ENCODE measurements at places on chromosomes 13 and 19.

GRCh38 chr13:95432141-95432540, 120.4 kb upstream of the CLDN10 start:
- DNase-seq: no peak

DNA sequence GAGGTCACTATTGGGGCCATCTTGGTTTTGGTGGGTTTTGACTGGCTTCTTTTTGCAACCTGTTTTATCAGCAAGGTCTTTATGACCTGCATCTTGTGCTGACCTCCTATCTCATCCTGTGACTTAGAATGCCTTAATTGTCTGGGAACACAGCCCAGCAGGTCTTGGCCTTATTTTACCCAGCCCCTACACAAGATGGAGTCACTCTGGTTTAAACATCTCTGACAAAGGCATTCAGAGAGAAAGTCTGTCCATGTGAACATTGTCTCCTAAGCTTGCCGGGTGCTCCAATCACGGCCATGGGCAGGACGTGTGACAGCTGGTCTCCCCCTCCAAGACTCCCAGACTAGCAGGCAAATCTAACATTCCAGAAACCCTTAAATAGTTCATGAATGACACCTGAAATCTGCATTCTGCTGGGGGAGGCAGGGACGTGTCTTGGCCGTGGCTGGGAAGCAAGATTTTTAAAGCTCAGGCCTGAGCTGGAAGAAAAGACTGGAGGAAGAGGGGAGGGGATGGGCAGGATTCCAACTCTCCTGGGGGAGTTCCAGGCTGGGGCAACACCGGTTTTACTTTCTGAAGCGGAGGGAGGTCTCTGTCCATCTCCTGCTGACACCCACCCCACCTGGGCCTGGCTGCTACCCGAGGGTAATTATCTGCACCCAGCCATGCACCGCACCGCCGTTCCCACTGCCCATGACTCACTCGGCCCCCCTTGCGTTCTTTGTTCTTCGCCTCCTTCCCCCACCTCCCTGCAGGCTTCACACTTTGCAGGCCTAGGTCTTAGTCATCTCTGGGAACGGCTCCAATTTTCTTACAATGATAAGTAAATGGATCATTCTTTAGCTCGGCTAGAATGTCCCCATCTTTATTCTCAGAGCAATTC, 11.6 kb upstream of the OR1M1 start:
- DNase-seq: peak; percentile 89

DNA sequence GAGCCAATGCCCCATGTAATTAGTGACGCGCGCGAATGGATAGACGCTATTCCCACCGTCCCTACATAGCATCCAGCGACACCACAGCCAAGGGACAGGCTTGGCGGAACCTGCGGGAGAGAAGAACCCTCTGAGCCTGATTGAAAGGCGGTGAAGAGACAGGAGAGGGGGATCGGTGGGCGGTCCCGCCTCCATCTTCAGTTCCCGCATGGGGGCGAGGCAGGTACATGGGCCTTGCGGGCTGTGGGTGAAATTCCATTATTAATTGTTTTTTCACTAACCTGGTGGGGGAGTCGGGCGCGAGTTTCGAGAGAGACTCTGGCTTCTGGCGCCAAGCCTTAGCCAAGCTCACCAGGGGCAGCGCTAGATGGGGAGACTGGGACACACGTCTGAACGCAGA, 8.4 kb upstream of the TEX101 start:
- no peak for DNase-seq

GRCh38 chr19:10866495-10866894, 4.9 kb upstream of the CARM1 start:
- no peak for DNase-seq

GRCh38 chr13:42354241-42355091, 82.5 kb downstream of the AKAP11 start:
- DNase-seq: peak; percentile 49

- no peak for DNase-seq
Observed at GRCh38 chr13:40923867-40924266, 95.2 kb downstream of the ELF1 start.

DNA sequence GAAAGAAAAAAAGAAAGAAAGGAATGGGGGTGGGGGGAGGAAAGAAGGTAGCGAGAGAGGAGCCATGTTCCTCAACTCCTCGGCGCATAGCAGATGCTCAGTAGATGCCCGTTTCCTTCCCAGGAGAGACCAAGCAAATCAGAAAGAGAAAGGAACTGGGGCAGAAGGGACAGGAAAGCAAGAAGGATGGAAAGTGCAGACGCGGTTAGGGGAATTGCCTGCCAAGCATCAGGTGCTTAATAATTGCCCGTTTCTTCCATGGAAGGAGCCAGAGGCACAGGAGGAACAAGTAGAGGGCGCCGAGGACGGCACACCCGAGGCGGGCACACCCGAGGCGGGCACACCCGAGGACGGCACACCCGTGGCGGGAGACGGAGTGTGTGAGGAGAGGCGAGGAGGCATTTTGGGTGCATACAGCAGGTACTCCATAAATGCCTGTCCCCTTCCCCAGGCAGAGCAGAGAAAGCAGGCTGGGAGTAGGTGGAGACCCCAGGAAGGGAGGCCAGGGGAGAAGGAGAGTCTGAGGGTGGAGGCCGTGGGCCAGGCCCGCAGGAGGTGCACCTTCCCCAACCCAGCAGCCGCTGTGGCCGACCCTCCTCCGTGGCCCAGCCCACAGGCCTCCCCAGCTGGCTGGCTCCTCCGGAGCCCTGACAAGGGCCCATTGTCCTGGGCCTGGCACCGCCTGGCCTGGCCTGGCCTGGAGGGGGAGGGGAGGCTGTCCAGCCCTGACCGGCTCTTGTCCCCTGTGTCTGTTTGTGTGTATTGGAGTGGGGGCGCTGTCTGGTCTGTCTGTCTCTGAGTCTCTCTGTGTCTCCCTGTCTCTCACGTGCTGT, 14.6 kb downstream of the JOSD2 start:
- DNase-seq: no peak

GRCh38 chr19:51821456-51821855, 26.5 kb downstream of the FPR3 start:
- DNase-seq: no peak

DNA sequence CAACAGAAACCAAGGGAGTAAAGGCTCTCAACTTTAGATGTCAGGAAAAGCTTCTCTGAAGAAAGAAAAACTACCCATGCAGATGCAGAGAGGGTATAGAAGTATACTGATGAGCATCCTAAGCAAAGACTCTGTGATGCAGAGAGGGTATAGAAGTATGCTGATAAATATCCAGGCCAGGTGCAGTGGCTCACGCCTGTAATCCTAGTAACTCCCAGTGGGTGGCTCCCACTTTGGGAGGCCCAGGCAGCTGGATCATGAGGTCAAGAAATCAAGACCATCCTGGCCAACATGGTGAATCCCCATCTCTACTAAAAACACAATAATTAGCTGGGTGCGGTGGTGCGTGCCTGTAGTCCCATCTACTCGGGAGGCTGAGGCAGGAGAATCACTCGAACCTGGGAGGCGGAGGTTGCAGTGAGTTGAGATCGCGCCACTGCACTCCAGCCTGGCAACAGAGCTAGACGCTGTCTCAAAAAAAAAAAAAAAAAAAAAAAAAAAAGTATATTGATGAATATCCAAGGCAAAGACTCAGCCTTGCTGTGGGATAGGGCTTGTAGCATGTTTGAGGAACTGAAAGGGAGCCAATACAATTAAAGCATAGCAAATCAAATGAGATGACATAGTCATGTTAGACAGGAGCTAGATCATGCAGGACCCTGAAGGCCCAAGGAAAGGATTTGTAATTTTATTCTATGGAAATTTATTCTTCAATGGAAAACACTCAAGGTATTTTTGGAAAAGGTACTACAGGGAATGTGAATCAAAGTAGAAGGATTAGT, 14.9 kb downstream of the UBL3 start:
- DNase-seq: no peak

DNA sequence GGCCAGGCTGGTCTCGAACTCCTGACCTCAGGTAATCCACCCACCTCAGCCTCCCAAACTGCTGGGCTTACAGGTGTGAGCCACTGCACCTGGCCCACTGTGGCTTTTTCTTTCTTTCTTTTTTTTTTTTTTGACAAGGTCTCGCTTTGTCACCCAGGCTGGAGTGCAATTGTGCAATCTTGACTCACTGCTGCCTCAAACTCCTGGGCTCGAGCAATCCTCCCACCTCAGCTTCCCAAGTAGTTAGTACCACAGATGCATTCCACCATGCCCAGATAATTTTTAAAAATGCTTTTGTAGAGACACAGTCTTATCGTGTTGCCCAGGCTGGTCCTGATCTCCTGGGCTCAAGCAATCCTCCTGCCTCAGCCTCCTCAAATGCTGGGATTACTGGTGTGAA, 12.1 kb upstream of the FCGBP start:
- no peak for DNase-seq

DNA sequence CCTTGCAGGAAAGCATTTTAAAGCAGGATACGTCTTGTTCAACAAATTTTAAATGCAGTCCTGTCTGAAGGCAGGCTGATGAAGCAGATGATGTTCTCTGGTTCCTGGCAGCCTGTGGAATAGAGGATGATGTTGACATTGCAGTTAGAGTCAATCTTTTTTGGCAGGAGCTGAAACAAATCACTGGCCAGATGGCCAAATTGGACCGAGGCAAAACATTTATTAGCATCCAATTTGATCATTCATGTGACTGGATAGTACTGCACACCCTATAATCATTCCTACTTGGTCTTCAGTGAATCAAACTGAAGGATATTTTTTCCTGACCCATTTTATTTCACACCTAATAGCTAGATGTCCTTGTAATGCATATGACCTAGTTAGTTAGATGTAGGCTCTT, 172.2 kb upstream of the SLC10A2 start:
- DNase-seq: no peak

DNA sequence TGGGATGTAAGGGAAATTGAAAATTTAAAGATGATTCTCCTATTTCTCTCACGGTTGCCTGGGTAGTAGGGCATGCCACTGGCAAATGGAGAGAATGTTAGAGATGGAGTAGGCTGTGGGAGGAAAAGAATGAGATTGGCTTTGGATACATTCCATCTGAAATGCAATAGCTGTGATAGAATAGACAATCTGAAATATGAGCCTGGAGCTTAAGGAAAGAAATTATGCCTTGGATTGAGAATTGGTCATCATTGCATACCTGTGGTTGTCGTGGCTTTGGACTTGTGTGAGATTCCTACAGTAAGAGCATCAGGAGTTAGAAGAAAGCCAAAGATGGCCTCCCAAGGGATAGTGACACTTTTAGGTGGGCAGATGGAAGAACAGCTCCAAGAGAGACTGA, 305.1 kb upstream of the SLC10A2 start:
- DNase-seq: peak; percentile 80

- no peak for DNase-seq
Observed at GRCh38 chr19:57802269-57802668, 12.4 kb downstream of the ZNF552 start.

DNA sequence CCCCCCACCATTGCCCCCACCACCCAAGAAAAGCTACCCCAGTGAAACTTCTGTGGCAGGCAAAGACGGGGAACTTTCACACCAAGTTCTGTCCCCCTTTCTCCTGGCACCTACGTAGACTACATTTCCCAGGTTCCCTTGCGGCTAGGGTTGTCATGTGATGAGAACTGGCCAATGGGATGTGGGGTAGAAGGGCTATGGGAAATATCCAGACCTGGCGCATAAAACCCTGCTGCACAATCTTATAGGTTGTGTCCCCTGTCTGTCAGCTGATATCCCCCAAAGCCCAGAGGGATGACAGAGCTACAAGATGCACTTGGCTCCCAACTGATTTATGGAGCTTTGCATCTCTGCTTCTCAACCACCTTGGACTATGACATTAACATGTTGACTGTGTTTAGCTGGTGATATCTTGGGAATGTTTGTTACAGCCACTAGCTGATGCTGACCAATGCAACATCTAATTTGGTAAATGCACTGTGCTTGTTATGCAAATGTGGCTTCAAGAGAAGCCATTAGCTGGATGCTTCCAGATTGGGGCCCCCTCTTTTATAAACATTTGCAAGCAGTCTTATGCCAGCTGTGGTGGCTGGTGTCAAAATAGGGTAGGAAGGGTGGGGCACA, 6.1 kb downstream of the SH2D3A start:
- DNase-seq: no peak

DNA sequence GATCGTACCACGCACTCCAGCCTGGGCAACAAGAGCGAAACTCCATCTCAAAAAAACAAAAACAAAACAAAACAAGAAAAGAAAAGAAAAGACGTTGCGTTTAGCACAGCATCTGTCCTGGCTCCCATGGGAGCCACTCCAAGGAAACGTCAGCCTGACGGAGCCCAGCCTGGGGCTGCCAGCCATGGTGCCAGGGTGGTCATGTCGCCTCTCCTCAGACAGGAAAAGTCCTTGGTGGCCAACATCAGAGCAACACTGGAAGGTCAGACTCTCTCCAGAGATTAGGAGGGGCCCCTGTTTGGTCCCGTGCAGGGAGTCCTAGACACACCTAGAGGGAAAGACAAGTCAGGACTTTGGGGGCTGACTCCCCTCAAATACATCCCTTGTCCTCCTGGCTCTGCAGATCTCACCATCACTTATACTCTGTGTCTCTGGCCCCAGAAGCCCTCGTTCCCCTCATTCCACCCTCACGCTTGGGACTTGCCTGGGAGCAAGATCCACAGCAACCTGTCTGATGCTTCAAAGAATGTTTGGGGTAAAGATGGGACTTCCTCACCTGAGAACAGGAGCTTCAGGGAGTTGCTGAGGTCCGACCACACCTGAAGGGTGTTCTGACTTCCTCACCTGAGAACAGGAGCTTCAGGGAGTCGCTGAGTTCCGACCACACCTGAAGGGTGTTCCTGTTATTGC, 9.3 kb downstream of the LILRA4 start:
- DNase-seq: no peak

GRCh38 chr13:106348075-106348840, 187.2 kb downstream of the EFNB2 start:
- peak; percentile 71 for DNase-seq

- no peak for DNase-seq
Observed at GRCh38 chr13:51501096-51501495, 48.3 kb upstream of the INTS6 start.

GRCh38 chr19:12676384-12676792, 5.3 kb downstream of the DHPS start:
- DNase-seq: peak; percentile 66

GRCh38 chr13:92042522-92042921, 644.1 kb downstream of the GPC5 start:
- DNase-seq: no peak

DNA sequence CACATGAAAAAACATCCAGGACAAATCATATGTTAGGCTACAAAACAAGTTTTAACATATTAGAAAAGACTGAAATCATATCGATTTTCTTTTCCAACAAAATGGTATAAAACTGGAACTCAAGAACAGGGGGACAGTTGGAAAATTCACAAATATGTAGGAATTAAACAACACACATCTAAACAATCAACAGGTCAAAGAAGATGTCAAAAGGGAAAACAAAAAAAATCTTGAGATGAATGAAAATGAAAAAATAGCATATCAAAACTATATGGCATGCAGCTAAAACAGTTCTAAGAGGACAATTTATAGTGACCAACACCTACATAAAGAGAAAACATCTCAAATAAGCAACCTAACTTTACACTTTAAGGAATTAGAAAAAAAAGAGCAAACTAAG, 585.3 kb downstream of the UQCRFS1 start:
- no peak for DNase-seq
